ENCODE measurements at places on chromosomes 16 and 17.

DNA sequence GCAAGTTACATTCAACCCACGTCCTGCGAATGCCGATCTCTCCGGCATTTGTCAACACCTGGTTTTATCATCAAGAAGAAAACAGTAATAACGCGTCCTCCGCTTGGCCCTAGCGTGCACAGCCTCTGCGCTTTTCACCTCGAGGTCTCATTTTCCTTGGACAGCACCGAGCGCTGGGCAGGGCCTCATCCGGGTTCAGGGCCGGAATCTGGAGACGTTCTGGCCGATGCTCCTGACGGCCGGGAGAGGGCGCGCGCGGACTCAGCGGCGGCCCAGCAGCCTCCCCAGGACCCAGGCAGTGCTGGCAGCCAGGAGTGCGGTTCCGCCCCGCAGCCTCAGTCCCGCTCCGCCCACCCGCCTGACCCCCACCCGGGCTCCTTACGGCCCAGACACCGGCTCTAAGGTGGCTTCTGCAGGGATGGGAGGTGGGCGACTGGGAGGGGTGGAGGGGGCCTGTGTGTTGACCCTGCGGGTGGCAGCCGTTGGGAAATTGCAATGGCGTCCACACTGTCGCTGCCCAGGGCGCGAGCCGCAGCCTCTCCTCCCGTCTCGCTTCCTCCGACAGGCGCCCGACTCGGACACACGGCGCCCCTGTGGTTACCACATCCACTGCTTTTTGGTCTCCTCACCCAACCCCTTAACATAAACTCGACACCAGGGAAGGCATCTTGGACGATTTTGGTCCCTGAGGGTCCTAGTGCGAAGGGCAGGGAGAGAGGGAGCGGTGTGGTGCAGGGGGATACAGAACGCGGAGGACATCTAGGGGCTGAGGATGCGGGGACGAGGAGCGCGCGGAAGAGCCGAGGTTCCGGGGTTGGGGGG, 7.4 kb upstream of the FLYWCH1 start:
- peak; percentile 78 for DNase-seq

DNA sequence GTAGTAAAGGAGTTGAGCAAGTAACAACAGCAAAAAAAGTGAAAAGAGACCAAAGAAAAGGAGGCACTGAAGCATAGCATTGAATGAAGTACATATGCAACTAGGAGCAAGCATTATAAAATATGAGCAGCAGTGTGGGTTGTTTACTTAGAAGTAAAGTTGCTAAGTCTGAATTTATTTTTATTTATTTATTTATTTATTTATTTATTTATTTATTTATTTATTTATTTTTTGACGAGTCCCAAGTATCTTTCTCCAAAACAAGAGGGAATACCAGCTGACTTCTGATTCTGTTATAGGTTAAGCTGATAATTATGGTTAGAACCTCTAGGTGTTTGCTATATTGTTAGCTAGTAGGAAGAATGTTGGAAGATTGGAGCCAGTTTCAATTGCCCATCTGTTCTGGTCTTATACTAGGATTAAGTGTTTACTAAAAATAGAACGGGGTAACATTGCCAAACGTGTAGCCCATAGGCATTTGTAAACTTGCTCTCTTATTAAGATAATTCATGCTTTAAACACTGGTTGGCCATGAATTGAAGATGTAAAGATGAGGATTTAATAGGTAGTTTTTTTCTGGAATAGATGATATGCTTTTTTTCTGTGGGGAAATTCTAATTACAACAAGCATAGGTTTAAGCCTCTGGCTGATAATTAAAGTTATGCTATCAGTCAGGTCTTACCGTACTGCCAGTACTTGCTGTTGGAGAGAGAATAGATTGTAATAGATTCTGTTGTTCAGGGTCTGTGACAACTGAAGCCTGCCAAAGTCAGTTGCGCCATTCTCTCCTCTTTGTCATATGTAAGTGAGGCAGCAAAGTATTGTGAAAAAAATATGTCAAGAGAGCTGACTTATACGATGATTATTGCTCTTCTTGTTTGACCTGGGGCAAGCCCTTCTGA, 66.7 kb downstream of the PPM1E start:
- DNase-seq: no peak

- DNase-seq: peak; percentile 52
These were observed 17.9 kb downstream of the LIG3 start for GRCh38 chr17:34998205-34998604.

GRCh38 chr17:33922971-33923370, 332.1 kb upstream of the CCL2 start:
- no peak for DNase-seq

GRCh38 chr16:1613211-1613622, 1.1 kb downstream of the CRAMP1 start:
- DNase-seq: no peak

DNA sequence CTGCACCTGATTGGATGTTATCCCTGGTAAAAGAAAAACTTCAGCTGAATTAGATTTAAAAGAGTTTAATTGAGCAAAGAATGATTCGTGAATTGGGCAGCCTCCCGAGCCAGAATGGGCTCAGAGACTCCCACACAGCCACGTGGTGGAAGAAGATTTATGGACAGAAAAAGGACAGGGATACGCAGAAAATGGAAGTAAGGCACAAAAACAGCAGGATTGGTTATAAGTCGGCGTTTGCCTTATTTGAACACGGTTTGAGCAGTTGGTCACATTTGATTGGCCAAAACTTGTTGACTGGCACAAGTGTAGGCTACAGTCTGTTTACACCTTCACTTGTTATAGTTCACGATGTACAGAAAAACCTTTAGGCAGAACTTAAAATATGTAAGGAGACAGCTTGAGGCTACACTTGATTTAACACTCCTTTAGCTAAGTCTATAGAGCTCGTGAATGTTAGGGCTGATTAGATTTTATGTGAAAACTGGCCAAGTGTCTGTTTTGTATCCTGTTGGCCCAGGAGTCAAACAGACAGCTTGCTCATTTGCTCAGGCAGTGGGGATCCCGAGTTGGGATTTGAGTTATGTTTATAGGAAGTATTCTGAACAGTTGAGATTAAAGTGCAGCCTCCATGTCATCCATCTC, 119.5 kb upstream of the SHISA6 start:
- DNase-seq: no peak

- DNase-seq: no peak
These were observed 66.4 kb upstream of the SMIM36 start for GRCh38 chr17:55577687-55578086.

DNA sequence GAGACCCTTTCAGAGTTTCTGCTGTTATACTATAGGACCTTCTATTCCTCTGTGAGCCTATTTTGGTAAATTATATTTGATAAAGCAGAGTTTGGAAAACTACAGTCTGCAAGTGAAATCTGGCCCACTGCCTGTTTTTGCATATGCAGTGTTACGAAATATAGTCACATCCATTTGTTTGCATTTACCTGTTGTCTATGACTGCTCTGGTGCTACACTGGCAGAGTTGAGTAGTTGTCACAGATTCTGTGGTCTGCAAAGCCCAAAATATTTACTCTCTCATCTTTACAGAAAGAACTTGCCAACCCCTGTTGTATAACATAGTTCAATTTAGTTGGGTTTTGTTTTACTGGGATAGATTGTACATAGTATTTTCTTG, 42.3 kb downstream of the TNRC6A start:
- DNase-seq: no peak

- no peak for DNase-seq
These were observed 13.5 kb upstream of the PLEKHG4 start for GRCh38 chr16:67265834-67266233.

GRCh38 chr16:57815987-57816745, 13.9 kb upstream of the KIFC3 start:
- DNase-seq: peak; percentile 80

- no peak for DNase-seq
These were observed 10.6 kb downstream of the QRICH2 start for GRCh38 chr17:76297436-76297835.

DNA sequence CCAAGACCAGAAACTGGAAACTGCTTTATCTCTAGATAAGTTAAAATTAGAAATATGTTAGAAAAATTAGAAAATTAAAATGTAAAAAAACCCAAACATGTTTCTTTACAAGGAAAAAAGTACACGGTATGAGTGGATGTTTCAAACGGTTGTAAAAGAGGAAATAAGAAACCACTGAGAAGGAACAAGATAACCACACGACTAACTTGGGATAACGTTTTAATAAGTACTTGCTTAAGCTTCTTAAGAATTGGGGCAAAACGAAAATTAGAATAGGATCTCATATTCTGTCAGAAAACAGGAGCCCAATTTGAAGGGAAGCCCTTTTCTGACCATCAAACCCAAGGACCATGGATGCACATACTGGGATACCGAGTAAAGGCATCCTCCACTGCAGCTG, 31.0 kb downstream of the MBTPS1 start:
- DNase-seq: no peak

DNA sequence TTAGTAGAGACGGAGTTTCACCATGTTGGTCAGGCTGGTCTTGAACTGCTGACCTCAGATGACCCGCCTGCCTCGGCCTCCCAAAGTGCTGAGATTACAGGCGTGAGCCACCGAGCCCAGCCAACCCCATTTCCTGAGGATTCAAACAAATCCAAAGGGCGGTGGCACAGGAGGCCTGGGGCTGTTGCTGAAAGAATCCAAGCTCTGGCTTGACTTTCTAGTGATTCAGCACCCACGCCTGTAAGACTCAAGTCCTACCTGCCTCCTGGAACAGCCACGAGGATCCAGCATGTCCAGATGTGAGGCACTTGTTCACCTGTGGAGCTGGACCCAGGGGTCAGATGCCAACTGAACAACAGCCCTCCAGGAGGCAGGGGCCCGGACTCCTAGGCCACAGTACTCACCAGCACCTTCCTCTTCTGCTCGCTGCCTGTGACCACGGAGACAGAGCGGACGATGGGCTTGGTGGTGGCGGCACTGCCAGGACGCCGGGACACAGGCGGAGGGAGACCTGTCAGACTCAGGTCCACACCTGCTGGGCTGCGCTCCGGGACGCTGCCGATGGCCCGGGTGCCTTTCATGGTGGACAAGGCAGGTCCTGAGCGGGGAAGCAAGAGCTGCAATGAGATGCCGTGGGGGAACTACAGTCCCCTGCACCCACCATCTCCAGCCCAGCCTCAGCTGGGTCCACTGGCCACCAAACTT, 3.1 kb downstream of the CEP131 start:
- no peak for DNase-seq

DNA sequence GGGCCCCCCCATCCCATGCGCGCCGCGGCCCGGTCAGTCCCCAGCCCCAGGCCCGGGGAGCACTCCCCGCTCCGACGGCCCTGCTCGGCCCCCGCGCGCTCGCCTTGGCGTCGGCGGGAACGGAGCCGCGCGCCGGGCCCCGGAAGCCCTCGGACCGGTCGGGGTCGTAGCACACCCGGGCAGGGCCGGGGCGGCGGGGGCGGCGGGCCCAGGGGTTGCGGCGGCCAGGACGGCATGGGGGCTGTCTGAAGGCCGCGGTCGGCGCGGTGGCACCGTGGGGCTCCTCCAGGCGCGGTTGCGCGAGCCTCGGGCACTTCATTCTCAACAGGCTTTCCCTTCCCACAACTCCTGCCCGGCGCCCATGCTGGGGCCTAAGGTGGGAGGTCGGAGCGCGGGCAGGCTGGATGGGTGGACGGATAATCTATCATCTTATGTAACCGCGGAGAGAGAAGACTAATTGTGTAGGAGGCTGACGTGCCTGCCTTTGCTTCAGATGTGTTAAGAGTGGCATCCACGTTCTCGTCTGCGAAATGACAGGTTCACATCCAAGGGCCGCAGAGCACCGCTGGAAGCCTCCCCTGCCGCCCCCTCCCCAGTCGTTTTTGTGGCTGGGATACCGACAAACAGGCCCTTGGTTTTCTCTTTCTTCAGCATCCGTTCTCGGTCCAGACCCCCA, 708 bp downstream of the BAIAP2 start:
- peak; percentile 14 for DNase-seq

- no peak for DNase-seq
These were observed 47.2 kb downstream of the TNRC6A start for GRCh38 chr16:24776501-24777220.
